H1 (cell line): ENCODE measurements at places on chromosomes 3 and 15. TPM values are rescaled to one million over a fixed set of nuclear protein-coding genes. Genes with fewer than 3 reads are reported as not detected.

The WDR93 gene
- total RNA-seq, result not detected in 2 replicates

The FSIP1 gene
- 0.88 and 1.3 TPM in 2 replicates for total RNA-seq

The GOLGA8M gene
- not detected in 2 replicates for total RNA-seq

The BTD gene
- total RNA-seq, result 21.8 and 22.0 TPM in 2 replicates

The CSPG4 gene
- total RNA-seq, result 3.0 and 3.2 TPM in 2 replicates

The BFSP2 gene
- total RNA-seq, result not detected in 2 replicates

The FOXP1 gene
- total RNA-seq, result 24.6 and 25.4 TPM in 2 replicates

The COL8A1 gene
- total RNA-seq, result 0.99 and 1.2 TPM in 2 replicates

The IL17RD gene
- 41.3 and 48.9 TPM in 2 replicates for total RNA-seq

The ADCY5 gene
- total RNA-seq, result 18.5 and 18.9 TPM in 2 replicates

The CACNA1D gene
- total RNA-seq, result 1.9 and 2.9 TPM in 2 replicates

The GRAMD2A gene
- total RNA-seq, result 0.36 and 1.5 TPM in 2 replicates

The FSTL1 gene
- total RNA-seq, result 502 and 516 TPM in 2 replicates

The PLXNA1 gene
- total RNA-seq, result 47.5 and 50.8 TPM in 2 replicates

The COMMD4 gene
- 131 and 132 TPM in 2 replicates for total RNA-seq

The UCN2 gene
- not detected in 2 replicates for total RNA-seq

The AMIGO3 gene
- total RNA-seq, result 1.6 and 2.9 TPM in 2 replicates

The MUC20 gene
- total RNA-seq, result 0.24 TPM in 1 of 2 replicates, not detected in the other

The FAM174B gene
- total RNA-seq, result 35.2 and 35.3 TPM in 2 replicates

The C3orf33 gene
- total RNA-seq, result 2.4 and 3.4 TPM in 2 replicates

The IREB2 gene
- 99.7 and 103 TPM in 2 replicates for total RNA-seq

The MORC1 gene
- not detected in 2 replicates for total RNA-seq

The C3orf49 gene
- not detected in 2 replicates for total RNA-seq

The PIF1 gene
- total RNA-seq, result 136 and 138 TPM in 2 replicates

The TMEM207 gene
- not detected in 2 replicates for total RNA-seq

The ZNF502 gene
- total RNA-seq, result 3.5 and 3.8 TPM in 2 replicates

The KCNMB3 gene
- 1.9 and 2.0 TPM in 2 replicates for total RNA-seq
